ENCODE measurements at places on chromosomes 12 and 14.

DNA sequence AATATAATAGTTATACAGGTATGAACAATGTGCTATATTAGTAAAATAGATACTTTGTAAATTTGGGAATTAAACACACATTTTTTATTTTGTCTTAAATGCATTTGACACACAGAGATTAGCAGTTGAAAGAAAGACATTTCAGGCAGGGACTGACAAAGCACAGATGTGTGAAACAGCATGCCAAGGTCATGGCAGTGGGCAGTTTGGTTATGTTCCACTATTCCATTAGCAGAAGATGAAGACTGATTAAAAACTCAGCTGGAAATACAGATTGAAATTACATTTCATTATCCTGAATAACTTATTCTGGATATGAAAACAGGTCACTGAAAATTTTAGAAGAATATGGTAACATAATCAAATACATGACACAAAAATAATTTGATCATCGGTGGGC, 669.8 kb upstream of the LRFN5 start:
- DNase-seq: no peak

- no peak for DNase-seq
Observed at GRCh38 chr14:59310633-59311032, 122.2 kb downstream of the DAAM1 start.

DNA sequence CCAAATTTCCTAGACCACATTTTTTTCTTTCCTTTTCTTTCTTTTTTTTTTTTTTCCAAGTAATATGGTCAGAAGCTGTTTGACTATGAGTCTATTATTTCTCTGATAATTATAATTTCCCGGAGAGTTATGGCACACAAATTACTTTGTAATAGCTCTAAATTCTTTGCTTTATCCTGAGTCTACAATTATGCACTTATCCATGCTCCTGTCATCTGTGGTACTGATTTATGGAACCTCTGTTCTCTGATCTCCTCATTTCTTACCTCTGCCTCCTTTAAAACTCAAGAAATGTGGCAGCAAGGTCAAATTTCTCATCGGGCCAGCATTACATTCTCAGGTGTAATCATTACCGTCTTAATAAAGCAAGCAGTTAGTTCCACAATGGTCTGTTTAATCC, 282.1 kb downstream of the PAWR start:
- DNase-seq: no peak

GRCh38 chr14:76714470-76714869, 46.8 kb upstream of the VASH1 start:
- DNase-seq: no peak

GRCh38 chr14:64771161-64771560, 66.9 kb downstream of the PLEKHG3 start:
- DNase-seq: no peak

- peak; percentile 21 for DNase-seq
Observed at GRCh38 chr12:128387811-128388422, 120.9 kb downstream of the TMEM132C start.

DNA sequence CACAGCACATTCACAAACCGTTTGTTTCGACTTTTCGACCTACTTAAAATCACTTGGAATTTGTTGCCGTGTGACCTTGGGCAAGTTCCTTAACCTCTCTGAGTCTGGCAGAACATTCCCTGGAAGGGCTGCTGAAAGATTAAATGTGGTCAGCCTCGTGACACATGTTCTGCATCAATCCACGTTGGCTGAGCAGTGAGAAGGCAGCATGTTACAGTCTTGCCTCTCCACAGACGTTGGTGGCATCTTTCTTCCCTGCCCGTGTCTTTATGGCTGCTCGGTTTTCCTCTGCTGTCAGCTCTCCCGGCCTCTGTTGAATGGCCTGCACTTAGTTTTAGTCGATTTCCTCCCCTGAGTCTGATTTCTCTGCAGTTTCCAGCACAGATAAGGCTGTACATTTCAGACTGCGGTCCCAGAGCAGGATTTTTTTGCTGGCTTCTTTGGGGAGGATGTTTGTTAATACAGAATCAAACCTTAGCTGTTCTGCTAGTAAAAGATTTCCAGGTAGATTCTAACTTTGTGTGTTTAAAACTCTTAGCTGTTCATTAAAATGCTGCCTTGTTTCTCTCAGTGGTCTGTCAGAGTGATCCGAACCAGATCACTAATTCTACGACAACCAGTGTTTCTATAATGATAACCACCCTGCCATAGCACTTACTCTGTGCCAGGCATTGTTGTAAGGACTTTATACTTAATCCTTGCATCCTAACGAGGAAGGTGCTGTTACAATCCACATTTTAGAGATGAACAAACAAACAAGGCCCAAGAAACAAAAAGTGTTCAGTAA, 217.1 kb downstream of the CHST11 start:
- no peak for DNase-seq

DNA sequence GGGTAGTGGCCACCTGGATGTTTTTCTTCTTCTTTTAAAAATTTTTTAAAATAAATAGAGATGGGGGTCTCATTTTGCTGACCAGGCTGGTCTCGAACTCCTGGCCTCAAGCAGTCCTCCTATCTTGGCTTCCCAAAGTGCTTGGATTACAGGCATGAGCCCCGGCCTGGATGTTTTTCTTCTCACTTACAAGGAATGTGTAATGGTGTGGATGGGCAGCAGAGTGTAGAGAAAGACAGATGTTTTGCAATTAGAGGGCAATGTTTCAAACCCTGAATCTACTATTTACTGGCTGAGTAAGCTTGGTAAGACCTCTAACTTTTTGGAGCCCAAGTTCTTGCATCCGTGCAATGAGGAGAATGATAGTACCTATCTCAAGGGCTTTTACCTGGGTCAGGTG, 48.1 kb downstream of the ADCK1 start:
- DNase-seq: no peak

- no peak for DNase-seq
Observed at GRCh38 chr12:68287106-68287505, 33.7 kb upstream of the IL22 start.

DNA sequence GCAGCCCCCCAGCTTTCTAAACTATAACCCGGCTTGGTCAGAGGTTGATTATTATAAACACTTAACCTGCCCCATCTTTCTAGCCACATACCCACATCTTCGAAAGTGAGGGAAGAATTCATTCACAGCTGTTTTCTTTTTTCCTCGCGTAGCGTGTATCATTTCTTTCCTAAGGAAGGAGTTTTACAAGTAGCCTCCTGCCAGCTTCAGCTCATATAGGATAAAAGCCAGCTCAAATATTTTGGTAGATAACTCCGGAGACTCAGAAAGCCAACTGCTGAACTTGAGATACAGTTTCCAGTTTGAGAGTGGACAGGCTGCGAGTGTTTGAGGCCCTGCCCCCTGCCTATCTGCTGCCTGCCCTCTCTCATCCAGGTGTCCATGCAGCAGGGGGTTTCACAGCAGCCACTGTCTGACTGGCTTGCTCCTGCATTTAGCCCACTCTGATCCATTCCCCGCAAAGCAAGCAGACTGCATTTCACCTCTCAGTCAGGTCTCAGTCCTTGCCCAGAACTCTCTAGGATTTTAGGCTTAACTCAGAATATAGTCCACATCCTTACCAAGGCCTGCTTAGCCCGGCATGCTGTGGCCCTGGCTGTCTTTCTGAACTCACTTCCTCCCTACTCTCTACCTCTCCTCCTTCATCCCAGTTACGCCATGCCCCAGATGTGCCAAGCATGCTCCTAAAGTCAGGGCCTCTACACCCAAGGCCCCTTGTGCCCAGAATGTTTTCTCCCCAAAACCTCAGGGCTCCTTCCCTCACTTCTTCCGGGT, 46.9 kb downstream of the EVL start:
- DNase-seq: no peak

DNA sequence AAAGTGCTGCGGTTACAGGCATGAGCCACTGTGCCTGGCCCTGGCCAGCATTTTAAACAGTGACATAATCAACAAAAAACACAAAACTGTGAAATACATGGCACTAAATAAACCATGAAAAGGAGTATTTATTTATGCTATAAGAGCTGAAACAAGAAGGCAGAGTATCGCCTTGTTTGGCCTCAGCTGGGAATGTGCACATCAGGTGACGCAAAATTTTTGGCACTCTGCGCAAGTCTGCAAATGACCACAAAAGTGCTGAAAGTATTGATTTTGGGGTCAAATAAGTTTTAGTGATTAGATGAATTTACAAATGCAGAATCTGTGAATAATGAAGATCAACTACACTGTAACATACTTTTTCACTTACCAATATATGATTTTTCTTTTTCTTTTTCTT, 36.6 kb upstream of the NFKBIA start:
- no peak for DNase-seq

GRCh38 chr14:22403296-22403695, 185.7 kb downstream of the DAD1 start:
- no peak for DNase-seq

DNA sequence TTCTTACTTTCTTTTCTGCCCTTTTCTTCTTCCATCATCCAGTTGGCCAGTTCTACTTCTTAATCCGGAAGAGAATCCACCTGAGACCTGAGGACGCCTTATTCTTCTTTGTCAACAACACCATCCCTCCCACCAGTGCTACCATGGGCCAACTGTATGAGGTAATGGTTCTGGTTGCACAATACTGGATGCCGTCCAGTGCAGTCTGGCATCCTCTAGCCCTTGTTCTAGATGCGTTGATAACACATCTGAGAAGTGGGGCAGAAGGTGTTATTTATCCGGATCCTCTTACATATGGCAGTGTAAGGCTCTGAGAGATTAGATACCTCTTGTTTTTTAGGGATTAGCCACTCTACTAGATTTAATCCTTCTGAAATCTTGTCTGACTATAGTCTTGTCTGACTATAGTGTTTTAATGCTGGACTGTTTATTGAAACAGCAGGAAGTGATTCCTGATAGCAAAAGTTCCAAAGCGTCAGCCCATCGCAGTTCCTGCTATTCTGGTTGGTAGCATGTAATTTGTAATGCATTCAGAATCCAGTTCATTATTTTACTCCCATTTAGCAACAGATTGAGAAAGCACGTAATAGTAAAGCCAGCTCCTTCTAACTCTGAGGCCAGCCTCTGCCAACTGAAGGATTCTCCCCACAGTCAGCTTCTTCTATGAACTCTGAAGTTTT, 7.9 kb downstream of the GABARAPL1 start:
- no peak for DNase-seq

- DNase-seq: no peak
Observed at GRCh38 chr14:102318781-102319276, 717 bp upstream of the ZNF839 start.

- no peak for DNase-seq
Observed at GRCh38 chr12:28110329-28110728, 79.9 kb upstream of the CCDC91 start.

GRCh38 chr14:45140661-45141187, 5.0 kb downstream of the FANCM start:
- no peak for DNase-seq

- no peak for DNase-seq
Observed at GRCh38 chr14:66039495-66039894, 446.7 kb upstream of the CCDC196 start.

DNA sequence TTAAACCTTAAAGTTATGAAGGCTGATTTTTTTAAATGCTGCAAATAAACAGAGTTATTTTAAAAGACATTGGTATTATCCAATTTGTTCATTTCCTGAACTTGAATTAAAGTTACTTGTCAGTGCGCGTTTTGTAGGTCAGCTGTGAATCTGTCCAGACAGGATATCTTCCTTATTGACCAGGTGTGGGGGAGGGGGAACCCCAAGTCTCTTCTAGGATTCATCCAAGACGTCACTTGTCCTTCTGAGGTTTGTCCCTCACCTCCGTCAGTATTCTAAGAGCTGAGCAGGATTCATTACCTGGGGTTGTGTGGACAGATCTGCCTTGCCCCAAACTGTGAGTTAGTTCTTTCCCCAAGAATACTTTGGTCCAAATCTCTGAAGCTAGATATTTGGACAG, 8.8 kb upstream of the PRIMA1 start:
- DNase-seq: no peak

GRCh38 chr14:97850466-97850865, 1053.3 kb downstream of the VRK1 start:
- DNase-seq: no peak

DNA sequence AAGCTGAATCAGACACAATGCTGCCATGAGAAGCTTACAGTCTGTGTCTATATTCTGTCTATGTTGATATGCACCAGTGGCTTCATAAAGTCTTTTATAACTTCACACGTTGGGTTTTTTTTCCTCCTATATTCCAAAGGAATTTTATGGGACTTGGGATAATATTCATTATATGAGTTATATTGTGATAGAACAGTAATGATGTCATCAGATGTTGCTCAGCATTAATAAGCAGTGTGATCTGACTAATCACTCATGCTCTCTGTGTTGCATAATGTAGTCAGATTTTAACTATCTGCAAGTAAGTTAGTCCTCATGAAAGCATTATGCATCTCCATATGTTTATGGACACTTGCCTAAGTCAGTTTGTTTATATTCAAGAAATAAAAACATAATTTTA, 159.6 kb downstream of the PLCZ1 start:
- DNase-seq: no peak

DNA sequence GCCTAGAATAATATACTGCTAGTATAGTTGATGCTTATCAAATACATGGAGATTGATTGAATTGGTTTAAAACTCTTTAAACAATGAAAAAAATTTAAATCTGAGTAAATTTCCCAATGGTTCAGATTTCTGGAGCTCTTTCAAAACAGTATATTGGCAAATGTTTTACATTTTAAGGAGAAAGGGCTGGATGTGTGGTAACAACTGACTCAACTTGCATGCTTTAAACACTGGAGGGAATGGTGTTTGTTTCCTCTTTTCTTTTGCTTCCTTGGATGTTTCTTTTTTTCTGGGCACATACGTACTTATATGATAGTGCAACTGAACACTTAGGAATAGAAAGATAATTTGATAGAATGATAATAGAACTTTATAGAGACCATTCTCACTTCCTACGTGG, 73.8 kb upstream of the RFX4 start:
- DNase-seq: no peak

DNA sequence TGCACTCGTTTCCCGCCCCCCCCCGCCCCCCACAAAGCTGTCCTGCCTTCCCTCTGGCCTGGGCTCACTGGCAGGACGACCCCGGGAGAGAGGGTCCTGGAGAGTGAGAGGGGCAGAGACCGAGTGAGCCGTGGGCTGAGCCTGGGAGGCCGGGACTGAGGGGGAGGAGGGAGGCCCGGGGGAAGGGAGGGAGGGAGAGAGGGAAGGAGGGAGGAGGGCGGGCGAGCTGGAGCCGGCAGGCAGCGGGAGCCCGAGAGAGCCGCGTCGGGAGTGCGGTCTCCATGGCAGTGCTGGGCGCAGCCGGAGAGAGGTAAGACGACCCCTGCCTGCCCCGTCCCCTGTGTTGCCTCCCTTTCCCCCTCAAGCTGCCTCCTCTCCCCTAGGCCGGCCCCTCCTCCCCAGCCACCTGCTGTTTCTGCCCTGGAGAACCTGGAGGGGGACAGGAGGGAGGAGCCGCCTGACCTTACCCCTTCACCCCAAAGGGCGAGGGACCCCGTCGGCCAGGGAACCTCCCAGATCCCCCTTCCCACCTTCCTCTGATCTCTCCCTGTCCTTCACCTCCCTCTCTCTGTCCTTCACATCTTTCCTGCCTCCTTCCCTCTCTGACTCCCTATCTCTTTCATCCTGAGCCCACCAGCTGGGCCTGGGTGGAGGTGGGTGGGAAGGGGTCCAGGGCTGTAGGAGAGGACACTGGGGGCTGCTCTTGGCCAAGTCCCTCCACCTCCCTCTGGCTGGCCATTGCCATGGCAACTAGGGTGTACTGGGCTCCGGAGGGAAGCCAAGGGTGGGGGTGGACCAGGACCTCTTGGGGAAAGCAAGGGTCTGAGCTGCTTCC, at the start of gene GPR162:
Gene GPR162 (plus strand): TSS at position 231 of the 835 bp plus-strand sequence. CDS start 2,078 bp downstream, outside the sequence.
- DNase-seq: no peak

GRCh38 chr14:101103321-101103901, 199.9 kb upstream of the RTL1 start:
- no peak for DNase-seq

GRCh38 chr12:46628176-46628575, 197.6 kb downstream of the SLC38A4 start:
- no peak for DNase-seq

- DNase-seq: no peak
Observed at GRCh38 chr12:49902399-49903350, 1.0 kb downstream of the FAIM2 start.
